ENCODE measurements at places on chromosomes 16 and 17.
A peak's percentile ranks its signal among the peaks of the same experiment; 100 is the strongest.

GRCh38 chr17:68611353-68612208 is 10.4 kb upstream of the FAM20A start:
- DNase-seq, result no peak

GRCh38 chr17:45703348-45703747 is 80.8 kb upstream of the CRHR1 start:
- no peak for DNase-seq

GRCh38 chr17:17719199-17719940 is 38.1 kb downstream of the RAI1 start:
- DNase-seq, result no peak

DNA sequence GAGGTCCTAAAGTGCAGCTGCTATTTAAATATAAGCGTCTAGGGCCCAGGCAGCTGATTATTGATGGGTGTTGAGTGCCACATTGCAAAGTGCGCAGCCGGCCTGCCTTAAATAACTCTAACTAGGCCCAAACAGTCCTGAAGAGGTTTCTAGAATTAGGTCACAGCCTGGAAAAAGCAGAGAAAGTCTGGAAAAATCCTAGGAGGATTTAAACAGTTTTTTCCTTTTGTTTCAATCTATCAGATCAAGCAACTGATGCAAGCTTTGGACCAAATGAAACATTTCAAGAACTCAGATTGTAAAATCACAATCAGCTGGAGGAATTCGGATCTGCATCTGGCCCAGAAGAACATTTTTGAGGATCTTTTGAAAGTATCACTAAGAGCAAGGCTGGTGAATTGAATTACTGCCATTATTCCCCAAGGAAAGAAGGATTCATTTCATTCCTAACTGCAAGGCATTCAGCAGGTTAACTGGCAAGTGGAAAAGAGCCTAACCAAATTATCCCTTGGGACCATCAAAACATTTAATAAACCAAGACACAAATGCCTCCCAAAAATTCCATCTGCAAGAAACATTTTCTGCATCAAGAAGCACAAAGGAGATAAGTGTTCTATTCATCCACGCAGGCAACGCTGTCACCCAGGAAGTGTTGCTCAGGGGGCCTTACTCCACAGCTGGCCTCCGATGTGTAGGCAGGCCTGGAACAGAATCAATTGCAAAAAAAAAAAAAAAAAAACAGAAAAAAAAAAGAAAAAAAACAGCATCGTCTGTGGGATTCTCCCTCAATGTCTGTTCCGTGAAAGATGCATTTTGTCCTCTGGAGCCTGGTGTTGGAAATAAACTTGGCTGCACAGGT is 46.1 kb downstream of the IRX3 start:
- DNase-seq, result no peak

- no peak for DNase-seq
Observed at GRCh38 chr16:80667925-80668324, 127.1 kb downstream of the DYNLRB2 start.

- no peak for DNase-seq
Observed at GRCh38 chr16:53089434-53090285, 34.9 kb downstream of the CHD9 start.

GRCh38 chr16:67865318-67865717 is 7.5 kb upstream of the EDC4 start:
- DNase-seq, result no peak

- DNase-seq, result peak; percentile 4
Observed at GRCh38 chr16:50093607-50094539, 28.1 kb downstream of the HEATR3 start.

- no peak for DNase-seq
Observed at GRCh38 chr17:32498391-32498790, 11.6 kb downstream of the CDK5R1 start.

- DNase-seq, result no peak
Observed at GRCh38 chr17:57104461-57105175, 19.6 kb downstream of the AKAP1 start.

- DNase-seq, result no peak
Observed at GRCh38 chr17:49597436-49597835, 21.8 kb downstream of the NXPH3 start.

DNA sequence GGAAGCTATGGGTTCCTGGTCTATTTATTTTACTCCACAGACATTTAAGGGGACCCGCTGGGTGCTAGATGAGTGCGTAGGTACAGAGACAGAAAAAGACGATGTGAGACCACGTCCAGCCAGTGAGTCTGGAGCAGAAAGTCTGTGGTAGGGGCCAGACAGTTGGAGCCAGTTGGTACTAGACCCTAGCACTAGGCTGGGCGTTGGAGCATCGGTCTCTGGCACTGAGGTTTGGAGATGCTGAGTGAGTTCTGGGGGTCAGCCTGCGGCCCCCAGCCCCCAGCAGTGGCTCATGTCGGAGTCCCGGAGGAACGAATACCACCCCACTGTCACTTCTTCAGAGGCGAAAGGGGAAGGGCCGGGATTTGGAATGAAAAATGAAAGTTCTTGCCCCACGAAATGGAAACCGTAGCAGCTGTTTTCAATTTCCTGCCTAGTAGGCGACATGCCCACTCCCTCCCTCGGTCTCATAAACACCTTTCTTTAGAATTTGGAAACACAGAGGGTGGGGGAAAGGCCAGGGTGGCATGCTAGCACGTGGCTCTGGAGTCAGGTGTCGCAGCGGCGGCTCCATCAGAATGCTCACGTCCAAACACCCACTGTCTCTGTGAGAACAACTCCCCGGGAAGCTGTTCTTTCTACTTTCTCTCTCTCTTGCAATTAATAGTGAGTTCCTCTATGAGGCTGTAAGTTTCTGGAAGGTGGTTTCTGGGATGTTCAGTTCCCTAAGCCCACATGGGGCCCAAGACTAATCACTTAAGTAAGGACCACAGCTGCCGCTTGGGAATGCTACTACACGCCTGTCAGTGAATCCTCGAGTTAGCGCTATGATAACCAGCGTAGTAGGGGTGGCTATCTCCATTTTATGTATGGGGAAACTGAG is 96.8 kb downstream of the IRF8 start:
- no peak for DNase-seq

GRCh38 chr17:79629548-79630049 is 18.7 kb upstream of the RBFOX3 start:
- no peak for DNase-seq

DNA sequence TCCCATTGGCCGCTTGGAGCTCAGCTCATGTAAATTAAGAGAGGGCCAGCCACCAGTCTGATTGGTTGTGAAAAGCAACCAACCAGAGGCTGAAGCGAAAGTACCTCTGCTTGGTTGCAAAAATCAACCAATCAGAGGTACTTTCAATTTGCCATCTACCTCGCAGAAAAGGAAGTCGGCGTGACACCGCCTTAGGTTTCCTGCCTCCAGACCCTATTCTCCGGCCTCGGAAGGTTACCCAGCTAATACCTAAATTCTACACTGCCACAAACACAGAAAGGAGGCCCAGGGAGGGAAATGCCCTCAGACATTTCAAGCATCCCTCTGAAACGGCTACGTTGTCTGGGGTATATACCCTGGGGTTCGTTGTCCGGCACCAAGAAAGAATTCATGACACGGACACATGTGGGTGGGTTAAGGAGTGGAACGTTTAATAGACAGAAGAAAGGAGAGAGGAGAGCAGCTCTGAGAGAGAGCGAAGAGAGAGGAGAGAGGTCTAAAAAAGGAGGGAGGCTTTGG is 481.3 kb downstream of the TMEM114 start:
- DNase-seq, result no peak

DNA sequence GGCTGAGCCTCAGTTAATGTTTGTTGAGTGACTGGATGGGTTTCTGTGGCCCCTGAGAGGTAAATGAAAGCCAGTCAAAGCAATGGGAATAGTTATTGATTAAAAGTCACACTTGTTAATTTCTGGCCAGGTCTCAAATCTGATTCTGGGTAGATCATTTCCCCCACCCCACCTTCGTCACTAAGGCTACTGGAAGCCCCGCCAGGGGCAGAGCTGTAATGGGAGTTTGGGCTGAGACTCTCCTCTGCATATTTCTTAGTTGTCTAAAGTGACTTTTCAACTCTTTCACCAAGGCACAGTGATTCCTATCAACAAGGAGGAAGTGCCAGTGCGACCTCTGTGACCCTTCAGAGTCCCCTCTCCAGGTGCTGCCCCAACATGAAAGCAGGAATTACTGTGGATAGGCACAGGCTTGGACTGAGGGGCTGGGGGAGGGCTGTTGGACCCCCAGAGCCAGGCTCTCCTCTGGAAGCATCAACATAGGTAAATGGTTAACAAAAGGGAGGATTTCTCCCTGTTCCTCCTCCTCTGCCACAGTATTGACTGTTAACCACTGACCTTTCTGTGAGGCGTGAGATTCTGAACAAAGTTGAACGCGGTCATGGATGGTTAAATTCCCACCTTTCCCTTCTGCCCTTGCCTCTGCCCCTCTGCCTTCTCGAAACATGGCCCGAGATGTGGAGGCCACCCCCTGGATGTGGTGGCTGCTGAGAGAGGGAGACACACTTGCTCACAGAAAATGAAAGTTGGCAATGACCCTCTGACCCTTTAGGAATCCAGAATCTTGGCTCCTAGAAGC is 20.8 kb upstream of the TBX2 start:
- DNase-seq, result no peak

DNA sequence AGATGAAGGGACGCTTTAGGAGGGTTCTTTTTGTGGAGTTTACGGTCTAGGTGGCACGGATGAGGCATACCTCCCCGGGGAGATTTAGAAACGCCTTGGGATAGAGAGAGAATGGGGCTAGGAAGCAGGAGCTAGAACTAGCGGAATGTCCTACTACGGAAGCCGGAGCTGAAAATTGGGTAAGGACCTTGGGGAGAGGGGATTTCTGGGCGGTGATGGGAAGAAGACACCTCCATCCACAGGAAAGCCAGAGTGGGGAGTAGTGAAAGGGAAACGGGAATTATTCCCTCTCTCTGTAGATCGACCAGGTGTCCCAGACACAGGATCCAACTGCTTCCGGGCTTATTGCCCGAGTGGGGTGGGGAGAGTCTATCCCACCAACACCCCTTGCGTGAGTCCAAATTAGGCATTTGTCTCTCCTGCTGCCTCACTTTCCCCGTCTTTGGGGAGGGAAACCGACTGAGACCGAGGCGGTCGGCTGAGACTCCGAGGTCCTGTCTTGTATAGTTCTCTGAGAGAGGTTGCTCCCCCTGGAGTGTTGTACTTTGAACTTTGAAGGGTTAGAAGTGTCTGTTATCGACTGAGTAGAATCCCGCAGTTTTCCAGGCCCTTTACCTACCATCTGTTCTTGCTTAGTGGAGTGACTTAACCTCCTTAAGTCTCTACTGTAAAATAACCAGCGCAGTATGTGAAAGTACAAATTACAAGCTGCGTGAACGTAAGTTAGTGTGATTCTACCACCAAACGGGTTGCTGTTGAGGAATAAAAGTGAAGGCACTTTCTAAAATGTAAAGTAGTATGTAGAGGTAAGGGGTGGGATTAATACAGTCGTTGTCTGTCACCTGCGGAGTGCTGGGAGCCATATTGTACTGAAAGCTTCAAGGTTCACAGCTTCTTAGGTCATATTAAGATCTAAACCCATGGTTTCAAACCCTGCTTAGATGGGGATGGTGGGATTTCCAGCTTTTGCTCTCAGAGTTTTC is 1.0 kb downstream of the RSPRY1 start:
- peak; percentile 7 for DNase-seq

- no peak for DNase-seq
Observed at GRCh38 chr17:61323909-61324868, 75.5 kb upstream of the TBX2 start.

GRCh38 chr17:42088736-42089135 is 9.5 kb downstream of the ZNF385C start:
- no peak for DNase-seq

DNA sequence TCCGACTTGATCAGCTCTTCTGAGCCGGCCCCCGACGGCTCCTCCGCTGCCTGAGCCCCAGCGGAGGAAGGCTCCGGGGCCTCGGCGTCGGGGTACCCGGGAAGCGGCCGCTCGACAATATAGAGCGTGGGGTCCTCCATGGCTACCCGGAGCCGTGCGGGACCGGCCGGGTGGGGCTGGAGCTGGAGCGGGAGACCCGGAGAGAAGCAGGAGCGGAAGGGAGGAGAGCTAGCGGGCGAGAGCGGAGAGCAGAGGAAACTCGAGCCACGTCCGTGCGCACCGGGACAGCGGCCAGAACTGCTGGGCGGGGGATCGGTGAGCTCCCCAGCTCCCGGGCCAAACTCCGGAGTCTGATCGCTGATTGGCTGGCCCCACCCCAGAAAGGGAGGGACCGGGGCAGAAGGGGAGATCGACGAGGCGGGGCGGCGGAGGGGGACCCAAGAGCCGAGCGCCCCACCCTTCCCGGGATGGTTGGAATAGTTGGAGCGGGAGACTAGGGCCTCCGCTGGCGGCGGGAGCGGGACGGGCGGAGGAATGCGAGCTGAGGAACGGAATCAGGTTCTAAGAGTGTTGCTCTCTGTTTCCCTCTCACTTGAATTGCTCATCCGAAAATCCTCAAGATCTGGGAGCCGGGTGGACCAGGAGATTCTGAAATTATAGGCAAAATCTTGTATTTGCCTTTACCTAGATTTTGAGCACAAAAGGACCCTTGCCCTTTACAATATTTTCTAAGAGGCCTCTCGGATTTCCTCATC is at the start of gene CAVIN1:
CAVIN1 (minus strand) TSS at position 299 of the 755 bp plus-strand sequence; CDS start at position 140, 159 bp downstream.
- no peak for DNase-seq

DNA sequence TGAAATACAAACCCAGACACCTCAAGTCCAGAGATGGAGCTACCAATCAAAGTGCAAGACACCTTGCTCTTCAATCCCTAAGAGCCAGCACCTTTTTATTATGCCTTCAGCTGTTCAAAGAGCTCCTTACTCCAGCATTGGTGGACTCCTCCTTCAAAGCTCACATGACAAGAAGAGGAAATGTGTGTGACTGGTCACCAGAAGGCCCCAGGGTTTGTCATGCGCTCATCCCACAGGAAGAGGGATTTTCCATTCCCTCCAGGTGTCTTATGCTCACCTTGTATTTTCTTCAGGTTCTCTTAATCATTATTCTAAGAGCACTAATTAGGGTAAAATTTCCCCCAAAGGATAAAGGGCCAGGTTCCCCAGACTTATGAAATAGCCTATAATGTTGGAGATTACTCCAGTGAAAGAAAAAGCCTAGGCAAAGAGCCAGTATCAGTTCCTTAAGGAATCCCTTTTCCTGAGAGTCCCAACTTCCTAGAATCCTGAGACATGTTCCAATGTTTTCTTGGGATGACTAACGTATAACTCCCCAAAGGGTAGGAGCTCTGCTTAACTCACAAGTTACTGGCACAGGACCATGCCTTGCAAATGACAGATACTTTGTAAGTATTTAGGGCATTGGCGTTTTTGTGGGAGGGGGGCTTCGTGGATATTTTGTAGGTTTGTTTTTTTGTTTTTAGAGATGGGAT is 56.9 kb upstream of the SOX9 start:
- DNase-seq, result no peak

- no peak for DNase-seq
Observed at GRCh38 chr17:74520016-74520434, 11.2 kb downstream of the CD300LB start.

GRCh38 chr17:72603420-72604242 is 482.8 kb downstream of the SOX9 start:
- DNase-seq, result no peak

DNA sequence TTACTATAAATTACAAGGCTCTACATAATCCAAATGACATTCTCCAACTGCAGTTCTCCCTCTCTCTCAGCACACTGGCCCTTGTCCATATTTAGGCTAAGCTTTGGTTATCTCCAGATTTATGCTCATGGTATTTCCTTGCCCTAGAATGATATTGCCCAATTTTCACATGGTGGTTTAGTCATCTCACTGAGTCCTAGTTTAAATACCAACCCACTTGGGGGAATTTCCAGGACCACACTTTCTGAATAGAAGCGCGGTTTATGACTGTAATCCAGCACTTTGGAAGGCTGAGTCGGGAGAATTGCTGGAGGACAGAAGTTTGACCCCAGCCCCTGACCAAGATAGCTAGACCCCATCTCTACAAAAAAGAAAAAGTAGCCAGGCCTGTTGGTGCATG is 280.1 kb upstream of the MON1B start:
- no peak for DNase-seq
